H54 (cell line): ENCODE measurements at places on chromosomes 13 and 19.

- no peak for DNase-seq
These were observed 2.7 kb upstream of the ZFP82 start for GRCh38 chr19:36420961-36421748.

GRCh38 chr19:49338691-49339300 is 3.6 kb downstream of the CD37 start:
- no peak for DNase-seq

DNA sequence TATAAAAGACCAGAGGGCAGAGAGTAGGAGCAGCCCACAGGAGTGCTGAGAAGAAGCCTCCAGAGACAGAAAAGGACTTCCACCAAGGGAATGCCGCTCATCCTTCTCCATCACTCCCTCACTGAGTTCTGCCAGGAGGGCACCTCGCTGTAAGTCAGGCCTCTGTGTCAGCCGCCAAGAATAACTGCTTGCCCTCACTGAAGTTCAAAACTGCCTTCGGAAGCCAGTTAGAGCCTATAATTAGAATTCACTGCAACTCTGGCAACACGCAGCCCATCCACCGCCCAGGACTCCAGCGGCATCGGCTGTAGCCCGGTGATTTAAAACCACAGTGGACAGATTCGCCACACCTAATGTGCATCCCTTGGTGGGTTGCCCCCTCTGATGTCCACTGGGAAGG is 281.8 kb upstream of the ZNF507 start:
- no peak for DNase-seq

GRCh38 chr13:100139817-100140216 is 50.9 kb downstream of the PCCA start:
- no peak for DNase-seq

- peak; percentile 54 for DNase-seq
These were observed 18.0 kb downstream of the SLC5A5 start for GRCh38 chr19:17889609-17890214.

DNA sequence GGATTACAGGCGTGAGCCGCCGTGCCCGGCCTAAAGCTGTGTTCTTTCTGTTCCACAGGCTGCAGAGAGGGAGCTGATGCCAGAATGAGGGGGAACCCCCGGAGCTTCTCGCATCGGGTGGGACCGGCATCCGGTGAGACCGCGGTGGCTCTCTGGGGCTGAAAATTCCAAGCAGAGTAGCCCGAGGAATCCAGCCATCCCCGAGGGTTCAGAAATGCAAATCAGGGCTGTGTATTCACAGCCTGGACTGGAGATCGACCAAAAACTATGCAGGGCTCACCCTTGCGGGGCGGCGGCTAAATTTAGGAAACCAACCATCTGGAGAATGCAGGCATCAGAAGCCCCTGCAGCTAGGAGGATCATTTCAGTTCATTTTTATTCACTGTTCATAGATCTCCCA is 99.2 kb downstream of the GNG7 start:
- DNase-seq = no peak

- DNase-seq = no peak
These were observed 12.3 kb downstream of the TMED1 start for GRCh38 chr19:10823690-10824089.

- DNase-seq = peak; percentile 82
These were observed 13.6 kb downstream of the CFD start for GRCh38 chr19:873084-873483.

- no peak for DNase-seq
These were observed 153.7 kb upstream of the ARGLU1 start for GRCh38 chr13:106721599-106721998.

- no peak for DNase-seq
These were observed 541 bp downstream of the ELF1 start for GRCh38 chr13:41018602-41018948.

DNA sequence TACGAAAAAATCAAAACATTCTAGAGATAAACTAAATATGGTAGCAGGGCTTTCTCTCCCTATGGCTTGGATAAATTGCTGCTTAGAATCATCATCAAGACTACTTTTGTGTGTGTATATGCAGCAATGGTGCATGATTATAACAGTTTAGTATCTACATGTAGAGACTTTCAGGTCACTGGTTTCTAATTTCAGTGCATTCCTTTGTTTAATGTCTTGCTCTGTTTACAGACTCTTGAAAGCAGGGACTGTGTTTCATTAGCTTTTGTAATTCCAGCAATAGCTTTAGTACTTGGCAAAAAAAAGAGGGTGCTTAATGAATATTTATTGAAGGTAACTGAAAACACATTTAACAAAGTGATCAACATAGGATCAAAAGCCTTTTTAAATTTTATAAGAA is 420.7 kb downstream of the PCDH9 start:
- no peak for DNase-seq

DNA sequence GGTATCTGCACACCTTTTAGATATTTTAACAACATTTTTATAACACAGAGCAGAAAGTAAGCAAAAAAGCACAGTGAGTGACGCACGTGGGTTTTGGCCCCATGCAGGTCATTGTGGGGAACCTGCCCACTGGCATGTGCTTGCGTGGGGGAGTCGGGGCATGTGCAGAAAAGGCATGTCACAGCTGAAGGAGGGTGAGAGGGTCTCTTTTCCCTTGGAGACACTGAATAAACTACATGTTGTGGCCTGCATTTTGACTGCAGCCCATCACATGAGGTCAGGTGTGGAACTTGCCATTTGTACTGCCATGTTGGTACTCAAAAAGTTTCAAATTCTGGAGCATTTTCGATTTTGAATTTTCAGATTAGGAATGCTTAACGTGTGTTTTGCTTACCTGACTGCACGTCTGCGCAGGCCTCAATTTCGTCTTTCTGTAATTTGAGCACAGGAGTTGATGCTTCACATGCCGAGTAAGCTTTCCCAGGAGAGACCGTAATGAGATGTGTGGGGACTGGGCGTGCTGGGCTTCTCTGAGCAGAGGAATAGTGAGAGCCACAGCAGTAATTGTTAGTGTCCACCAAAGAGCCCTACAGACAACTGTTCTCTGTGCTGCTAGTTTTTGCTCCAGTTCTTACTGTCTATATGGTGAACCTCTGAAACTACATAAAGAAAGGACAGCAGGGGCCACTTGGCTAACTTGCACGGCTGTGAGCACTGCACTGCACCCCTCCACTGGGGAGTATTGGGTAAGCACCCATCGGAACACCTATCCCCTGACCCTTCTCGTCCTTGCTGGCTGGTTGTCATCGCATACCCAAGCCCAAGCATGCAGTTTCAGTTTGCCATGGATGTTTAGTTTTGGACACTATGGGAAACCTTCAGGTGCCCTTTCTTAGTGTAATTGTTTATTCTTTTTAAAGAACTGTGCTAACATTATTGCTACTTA is 72.9 kb upstream of the GPR183 start:
- no peak for DNase-seq
